ENCODE measurements at places on chromosomes 5 and 9.

DNA sequence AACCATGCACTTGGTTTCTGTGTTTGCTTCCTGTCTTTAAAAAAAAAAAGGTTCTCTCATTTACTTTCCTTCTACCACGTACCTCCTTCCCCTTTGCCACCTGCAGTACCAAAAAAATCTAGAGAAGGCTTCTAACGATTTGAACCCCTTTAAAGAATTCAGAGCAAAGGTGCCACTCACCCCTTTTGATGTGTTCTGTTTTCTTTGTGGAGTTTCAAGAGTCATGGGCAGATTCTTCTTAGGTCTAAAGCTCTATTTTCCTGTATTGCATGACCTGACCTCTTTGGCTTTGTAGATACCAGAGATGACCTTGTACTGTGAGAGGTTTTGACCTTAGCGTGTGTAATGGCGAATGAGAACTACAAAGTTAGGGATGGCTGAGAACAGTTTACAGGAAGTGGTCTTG lies 29.0 kb downstream of the TXNDC8 start:
- no peak for DNase-seq

DNA sequence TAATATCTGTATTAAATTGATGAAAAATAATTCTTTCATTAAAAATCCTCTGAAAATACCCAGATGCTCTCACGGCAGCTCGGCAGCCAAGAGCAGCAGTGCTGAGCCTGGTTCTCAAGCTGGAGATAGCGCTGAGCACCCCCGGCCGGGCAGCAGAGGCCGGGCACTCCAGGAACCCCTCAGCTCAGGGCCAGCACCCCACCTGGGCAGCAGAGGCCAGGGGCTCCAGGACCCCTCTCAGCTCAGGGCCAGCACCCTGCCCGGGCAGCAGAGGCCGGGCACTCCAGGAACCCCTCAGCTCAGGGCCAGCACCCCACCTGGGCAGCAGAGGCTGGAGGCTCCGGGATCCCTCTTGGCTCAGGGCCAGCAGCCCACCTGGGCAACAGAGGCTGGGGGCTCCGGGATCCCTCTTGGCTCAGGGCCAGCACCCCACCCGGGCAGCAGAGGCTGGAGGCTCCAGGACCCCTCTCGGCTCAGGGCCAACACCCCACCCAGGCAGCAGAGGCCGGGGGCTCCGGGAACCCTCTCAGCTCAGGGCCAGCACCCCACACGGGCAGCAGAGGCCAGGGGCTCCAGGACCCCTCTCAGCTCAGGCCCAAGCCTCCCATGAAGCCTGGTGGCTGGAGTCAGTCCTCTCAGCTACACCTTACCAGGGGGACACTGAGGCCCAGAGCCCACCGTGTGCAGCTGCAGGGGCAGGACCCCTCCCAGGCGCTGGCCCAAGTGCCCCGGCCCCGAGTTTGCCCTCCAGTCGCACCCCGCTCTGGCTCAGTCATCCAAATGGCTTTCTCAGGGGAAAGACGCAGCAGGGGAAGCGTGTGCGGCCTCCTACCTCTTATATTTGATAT lies 21.7 kb downstream of the CLPTM1L start:
- peak; percentile 7 for DNase-seq

GRCh38 chr9:91073049-91073810 lies 271.6 kb downstream of the SYK start:
- DNase-seq, result no peak

DNA sequence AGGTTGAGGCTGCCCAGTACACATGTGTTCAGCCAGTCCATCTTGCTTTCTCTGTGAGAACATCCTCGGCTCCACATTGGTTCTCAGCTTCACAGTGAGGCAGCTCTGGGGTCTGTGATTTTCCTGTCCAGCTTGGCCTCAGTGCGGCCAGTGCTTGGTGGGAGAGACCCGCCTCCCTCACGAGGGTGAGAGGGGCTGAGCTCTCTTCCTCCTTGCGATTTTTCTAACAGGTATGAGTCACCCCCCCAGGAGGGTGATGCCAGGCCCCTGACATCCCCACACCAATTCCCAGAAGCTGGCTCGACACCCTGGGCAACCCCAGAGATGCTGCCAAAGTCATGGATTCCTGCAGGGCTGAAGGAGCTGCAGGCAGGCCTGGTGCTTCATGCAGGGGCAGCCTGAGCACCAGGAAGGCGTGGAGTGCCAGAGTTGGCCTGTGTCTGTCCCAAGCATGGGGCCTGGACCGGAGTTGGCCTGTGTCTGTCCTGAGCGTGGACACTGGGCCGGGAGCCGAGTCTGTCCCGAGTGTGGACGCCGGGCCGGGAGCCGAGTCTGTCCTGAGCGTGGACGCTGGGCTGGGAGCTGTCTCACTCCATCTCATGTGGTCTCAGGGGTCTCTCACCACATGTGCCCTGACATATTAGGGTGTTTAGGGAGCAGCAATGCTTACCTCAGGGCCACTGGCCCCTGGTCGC lies 408.6 kb upstream of the IRX4 start:
- DNase-seq, result no peak

GRCh38 chr5:68521776-68522175 lies 306.2 kb downstream of the PIK3R1 start:
- DNase-seq, result peak; percentile 31

All from lung (tissue), 17 donors.